ENCODE measurements at places on chromosomes 4 and X.

GRCh38 chrX:132563976-132564375 is 75.1 kb upstream of the MBNL3 start:
- no peak for DNase-seq

- no peak for DNase-seq
These were observed 32.5 kb downstream of the AKAP4 start for GRCh38 chrX:50168241-50168687.

- no peak for DNase-seq
These were observed 44.4 kb downstream of the TSC22D3 start for GRCh38 chrX:107730991-107731766.

DNA sequence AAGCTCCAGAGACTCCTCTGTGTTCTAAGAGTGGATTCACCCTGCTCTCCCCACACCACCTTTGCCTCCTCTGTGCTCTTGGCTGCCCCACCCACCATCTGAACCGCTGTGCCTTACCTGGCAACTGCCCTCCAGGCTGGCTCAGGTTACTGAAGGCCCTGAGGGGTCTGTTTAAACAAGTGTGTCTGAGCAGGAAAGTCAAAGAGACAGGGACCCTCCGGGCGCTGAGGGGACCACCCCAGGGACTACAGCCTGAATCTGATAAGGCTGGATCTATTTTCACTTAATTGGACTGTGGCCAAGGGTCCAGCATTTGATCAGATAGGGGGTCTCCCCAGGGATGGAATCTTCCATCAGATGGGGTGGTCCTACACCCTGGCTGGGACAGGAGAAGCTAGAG is 10.4 kb upstream of the MSX1 start:
- no peak for DNase-seq
